GM12878 (cell line): ENCODE measurements at places on chromosomes 5 and 9.

DNA sequence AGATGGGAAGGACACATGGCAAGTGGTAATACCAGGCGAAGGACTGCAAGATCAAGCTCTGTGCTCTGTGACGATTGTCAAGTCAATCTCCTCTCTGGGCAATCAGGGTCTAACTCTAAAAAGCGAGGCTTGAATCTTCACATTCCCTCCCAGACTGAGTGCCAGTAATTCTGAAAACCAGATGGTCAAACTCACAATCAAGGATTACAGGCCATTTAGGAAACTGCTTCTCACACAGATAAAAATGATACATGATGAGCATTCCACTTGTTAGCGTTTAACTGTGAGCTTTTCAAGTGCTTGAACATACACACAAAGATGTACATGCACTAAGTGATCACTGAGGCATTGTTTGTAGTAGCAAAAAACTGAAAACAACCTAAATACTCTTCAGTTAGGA is 210.1 kb downstream of the TRIM32 start:
- DNase-seq, result no peak

GRCh38 chr5:1188464-1188863 is 12.9 kb upstream of the SLC6A19 start:
- DNase-seq, result no peak

DNA sequence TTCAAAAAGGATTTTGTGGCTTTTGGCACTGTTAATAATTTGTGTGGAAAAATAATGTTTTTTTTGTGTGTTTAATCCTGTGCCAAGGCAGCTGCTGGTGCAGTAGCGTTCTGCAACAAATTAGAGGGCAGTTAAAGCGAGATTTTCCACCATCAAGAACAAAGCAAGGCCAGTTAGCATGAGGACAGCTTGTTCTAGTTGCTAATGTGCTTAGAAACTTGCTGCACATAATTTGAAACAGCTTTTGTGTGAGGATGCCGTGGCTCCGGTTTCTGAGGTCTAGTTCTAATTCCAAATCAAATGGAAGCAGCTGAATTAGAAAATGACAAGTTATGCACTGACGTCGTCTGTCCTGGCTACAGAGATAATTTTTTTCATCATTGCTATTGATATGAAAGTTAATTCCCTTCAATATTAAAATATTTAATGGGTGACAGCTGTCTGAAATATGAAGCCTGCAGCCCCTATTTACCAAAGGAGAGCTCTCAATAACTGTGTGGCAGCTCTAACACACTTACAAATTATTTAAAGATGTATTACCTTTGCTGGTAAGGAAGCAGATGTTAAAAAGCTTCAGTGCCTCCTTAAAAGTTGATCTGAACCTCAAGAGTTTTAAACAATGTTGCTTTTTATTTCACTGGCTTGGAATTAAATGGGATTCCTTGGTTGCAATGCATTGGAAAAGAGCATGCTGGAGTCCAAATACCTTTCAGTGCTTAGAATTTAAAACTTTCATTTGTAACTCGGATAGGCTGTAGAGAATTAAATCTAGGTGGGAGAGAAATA is 128.6 kb downstream of the SPATA31D1 start:
- no peak for DNase-seq

- no peak for DNase-seq
Measured at GRCh38 chr9:6915635-6916034, 157.9 kb downstream of the KDM4C start.

DNA sequence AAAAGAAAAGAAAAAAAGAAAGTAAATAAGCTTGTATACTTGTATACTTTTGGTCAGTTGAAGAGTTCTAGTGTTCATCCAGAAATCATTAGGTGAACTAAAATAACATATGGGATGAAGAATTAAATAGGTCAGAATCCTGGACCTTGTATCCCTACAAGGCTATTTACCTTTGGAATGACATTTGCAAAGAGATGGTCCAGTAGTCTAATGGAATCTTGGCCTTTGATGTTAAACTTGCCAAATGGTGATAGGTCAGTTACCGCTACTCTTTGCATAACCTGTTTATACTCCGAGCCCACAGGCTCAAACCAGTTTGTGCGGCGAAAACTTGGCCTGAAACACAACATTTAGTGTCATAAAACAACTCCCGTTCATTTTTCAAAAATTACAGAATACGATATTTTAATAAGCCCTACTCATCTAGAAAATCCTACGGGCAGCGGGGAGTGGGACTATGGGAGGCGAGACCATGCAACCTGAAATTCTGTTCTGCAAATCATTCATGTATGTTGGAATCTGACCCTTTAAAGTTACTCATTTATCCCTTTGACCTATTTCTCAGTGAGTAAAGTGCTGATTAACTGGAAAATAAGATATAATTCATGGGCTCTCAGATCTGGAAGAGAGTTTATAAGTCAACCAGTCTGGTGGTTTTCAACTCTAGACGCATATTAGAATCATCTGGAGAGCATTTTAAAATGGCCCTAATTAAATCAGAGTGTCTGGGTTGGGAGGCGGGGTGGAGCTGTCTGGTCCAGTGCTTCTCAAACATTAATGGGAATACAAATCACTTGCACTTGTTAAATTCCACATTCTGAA is 38.6 kb downstream of the DMGDH start:
- DNase-seq, result no peak

- DNase-seq, result no peak
Measured at GRCh38 chr9:71001780-71002386, 119.5 kb downstream of the TRPM3 start.

GRCh38 chr9:123426406-123426805 is 70.4 kb downstream of the CRB2 start:
- DNase-seq, result peak; percentile 39

- no peak for DNase-seq
Measured at GRCh38 chr9:14895806-14896205, 14.4 kb downstream of the FREM1 start.

DNA sequence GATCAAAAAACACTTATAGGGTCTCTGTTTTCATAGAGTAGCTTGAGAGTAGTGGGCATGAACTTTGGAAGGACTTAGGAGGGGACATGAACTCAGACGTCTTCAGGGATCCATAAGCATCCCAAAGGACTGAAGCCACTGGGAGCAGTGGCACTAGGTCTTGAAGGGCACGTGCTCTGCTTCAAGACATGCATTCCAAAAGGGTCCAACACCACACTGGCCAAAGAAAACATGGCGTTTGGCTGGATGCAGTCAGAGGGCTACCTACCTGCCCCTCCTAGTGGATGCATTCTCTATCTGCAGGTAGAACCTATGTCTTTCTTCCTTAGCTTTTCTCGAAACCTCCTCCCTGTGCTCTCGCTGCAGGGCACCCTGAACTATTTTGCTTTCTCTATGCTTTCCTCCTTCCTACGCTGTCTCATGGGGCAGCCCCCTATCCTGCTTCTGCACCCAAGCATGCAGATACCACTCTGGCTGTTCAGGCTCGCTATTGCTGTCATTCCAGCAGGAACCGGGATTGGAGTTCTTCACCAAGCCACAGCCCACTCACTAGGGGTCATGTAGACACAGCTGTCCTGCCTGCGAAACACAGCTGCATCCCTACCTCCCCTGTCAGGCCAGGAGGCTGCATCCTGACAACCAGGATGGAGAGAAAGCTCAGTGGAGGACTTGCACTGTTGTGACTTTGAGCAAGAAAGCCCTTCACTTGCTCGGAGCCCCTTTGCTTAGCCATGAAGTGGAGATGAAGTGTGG is 11.9 kb downstream of the FAM240B start:
- no peak for DNase-seq

GRCh38 chr5:82308416-82308815 is 30.3 kb upstream of the RPS23 start:
- DNase-seq, result no peak

- DNase-seq, result no peak
Measured at GRCh38 chr9:20619487-20620200, 2.7 kb downstream of the MLLT3 start.

DNA sequence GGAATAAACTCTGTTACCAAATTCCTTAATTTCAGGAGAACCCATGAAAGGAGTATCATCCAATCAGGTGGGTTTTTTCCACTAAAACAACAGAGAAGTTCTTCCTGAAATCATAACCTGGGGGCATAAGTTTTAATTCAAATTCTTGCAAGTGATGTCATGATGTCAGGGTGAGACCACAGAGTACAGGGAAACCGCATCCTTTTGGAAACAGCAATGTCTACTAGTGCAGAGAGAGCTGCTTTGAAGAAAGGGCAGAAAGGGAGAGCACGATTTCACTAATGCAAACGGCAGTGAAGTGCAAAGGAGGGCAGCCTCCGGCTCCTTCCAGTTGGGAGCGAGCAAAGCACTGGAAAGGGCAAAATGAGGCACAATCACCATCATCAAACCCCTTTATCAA is 20.6 kb upstream of the CMBL start:
- no peak for DNase-seq

- no peak for DNase-seq
Measured at GRCh38 chr5:55923177-55923771, 71.5 kb downstream of the IL6ST start.

DNA sequence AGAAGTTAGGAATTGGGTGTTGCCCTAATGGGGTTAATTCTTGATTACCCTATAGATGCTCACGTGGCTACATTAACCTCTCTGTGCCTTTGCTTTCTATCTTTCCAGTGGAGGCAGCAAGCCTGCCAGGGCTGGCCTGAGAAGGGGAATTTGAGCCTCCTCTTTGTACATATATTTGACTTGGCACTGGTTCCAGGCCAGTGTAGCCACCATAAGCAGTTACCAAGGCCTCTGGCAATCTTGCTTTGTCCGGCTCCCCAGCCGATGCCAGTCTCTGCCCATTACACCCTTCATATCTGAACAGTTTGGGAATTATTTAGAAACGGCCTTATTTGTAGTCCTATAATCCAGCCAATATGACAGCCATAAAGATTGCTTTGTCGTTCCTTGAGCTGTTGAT is 58.6 kb upstream of the PPARGC1B start:
- DNase-seq, result no peak

DNA sequence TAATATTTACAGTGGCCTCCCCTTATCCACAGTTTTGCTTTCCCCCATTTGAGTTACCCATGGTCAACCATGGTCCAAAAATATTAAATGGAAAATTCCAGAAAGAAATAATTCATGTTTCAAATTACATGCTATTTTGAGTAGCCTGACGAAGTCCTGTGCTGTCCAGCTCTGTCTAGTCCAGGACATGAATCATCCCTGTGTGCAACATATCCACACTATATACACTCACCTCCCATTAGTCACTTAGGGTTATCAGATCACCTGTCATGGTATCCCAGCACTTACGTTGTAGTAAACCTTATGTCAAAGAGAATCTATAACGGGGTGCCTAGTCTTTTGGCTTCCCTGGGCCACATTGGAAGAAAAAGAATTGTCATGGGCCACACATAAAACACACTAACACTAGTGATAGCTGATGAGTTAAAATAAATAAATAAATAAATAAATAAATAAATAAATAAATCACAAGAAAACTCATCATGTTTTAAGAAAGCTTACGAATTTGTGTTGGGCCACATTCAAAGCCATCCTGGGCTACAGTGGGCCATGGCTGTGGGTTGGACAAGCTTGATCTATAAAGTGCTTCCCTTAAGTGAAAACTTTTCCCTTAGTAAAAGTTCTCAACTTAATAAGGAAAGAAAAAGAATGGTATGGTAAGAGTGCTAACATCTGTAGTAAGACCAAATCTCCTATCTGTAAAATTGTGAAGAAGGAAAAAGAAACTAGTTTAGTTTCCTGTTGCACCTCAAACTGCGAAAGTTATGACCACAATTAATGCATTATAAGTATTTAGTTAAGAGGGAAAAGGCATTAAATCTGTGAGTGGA is 15.9 kb upstream of the OMD start:
- no peak for DNase-seq

DNA sequence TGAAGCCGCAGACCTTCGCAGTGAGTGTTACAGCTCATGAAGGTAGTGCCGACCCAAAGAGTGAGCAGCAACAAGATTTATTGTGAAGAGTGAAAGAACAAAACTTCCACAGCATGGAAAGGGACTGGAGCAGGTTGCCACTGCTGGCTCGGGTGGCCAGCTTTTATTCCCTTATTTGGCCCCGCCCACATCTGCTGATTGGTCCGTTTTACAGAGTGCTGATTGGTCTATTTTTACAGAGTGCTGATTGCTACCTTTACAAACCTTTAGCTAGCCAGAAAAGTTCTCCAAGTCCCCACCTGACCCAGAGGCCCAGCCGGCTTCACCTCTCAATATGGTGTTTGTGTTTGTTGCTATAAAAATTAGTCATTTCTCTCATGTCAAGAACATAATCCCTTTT is 49.7 kb downstream of the RECK start:
- DNase-seq, result no peak

GRCh38 chr9:32172256-32172655 is 212.2 kb upstream of the ACO1 start:
- DNase-seq, result no peak
